ENCODE measurements at places on chromosomes 6 and 20.

DNA sequence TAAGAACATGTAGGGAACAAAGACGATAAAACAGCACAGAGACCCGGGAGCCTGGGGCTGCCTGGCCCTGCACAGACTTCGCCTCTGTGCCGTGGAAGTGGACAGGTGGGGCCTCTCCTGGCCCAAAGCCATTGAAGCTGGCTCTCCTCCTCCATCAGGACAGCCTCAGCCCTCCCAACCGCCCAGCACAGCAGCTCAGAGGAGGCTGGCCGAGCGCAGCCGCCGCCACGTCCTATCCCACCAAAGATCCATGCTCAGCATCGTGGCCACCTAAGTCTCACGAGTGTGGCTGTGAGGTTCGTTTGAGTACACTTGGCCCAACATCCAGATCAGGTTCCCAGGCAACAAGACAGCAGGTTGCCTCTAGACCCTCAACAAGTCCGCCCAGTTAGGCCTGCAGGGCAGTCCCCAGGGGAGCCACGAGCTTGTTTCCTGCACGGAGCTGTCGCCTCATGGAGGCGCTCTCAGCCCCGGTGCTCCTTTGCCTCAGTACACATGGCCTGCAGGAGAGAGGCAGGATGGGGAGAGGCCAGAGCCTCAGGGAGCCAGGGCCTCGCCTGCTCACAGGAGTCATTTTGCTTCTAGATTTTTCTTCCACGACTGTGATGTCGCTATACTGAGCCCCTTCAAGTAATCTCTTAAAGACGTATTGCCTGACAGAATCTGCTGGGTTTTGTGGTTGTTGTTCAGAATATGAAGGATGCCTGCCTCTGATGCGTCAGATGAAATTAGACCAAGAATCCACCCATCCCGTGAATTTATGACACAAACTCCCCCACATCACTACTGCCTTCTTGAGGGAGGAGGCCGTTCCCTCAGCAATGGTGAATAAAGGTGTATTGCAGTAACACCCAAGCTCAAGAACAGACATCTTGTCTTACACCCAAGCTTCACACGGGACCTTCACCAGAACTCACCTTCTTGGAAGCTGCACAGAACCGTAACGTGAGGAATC lies 102.7 kb downstream of the RNASET2 start:
- H3K27me3 ChIP-seq, result peaks cover 4% of the 10 kb centered on the region
- H3K4me3 ChIP-seq, result no peak overlapping the region
- no peak overlapping the region for H3K27ac ChIP-seq
- no peaks in the 10 kb centered on the region for H3K4me1 ChIP-seq

DNA sequence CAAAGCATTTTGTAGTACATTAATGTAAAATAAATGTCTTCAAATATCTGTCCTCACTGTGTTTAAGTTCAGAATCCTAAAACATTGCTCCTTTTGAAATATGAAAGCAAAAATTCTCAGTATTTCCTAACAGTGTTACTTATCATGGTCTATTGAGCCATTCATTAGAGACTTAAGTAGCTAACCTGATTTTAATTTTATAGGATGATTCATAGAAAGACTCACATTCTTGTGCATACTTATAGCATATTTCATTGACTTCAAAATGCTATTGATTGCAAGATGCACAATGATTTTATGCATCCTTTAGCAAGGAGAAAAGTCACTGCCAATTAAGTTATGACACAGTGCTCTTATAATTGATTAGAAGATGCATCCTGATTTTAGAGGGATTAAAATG lies 85.7 kb downstream of the HIVEP1 start:
- no peaks in the 10 kb centered on the region for H3K36me3 ChIP-seq
- no peak overlapping the region for H3K4me3 ChIP-seq
- H3K27me3 ChIP-seq, result no peaks in the 10 kb centered on the region

GRCh38 chr6:148287623-148288333 lies 54.9 kb upstream of the SASH1 start:
- H3K4me1 ChIP-seq, result no peaks in the 10 kb centered on the region
- no peak for DNase-seq
- H3K27me3 ChIP-seq, result no peaks in the 10 kb centered on the region
- no peaks in the 10 kb centered on the region for H3K36me3 ChIP-seq
- H3K4me3 ChIP-seq, result no peak overlapping the region

DNA sequence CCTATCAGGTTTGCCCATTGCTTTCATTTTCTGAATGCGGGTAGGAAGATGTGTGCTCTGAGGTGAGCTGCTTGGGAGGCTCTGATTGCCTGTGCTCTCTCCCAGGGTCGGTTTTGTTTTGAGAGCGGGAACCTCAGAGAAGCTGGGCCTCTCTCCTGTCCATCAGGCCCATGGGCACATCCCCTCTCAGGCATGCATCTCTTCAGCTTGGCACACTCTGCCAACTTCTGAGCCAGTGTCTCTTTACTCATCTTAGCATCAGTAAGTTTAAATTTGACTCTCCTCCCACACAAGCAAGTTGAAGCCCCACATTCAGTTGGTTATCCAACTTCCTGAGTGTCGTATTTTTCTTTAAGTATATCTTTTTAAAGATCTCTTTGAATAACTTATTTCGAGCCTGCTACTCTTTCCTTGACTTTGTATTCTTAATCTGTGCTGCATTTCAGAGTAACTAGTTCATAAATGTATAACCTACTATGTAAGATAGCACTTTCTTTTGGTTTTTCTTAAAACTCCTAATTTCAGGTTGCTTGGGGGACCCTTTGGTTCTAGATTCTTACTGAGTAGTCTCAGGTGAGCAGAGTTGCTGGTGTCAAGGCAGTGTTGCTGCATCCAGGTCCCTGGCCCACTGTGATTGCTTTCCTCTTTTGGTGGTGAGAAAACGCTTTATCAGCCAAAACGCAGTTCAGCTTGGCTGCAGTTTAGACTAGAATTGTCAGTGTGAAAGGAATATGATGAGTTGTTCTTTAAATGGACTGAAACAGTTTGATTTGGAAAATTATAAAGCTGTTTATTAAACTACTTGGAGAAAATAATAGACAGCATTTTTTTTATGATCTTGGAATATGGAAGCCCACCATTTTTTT lies 54.8 kb downstream of the SNX9 start:
- no peaks in the 10 kb centered on the region for H3K27me3 ChIP-seq
- no peaks in the 10 kb centered on the region for H3K4me1 ChIP-seq
- no peak for DNase-seq
- no peak overlapping the region for H3K27ac ChIP-seq

GRCh38 chr6:108211671-108212070 lies 45.8 kb downstream of the NR2E1 start:
- no peak for DNase-seq
- H3K27me3 ChIP-seq, result no peaks in the 10 kb centered on the region
- no peak overlapping the region for H3K4me3 ChIP-seq
- peaks cover 47% of the 10 kb centered on the region for H3K36me3 ChIP-seq

DNA sequence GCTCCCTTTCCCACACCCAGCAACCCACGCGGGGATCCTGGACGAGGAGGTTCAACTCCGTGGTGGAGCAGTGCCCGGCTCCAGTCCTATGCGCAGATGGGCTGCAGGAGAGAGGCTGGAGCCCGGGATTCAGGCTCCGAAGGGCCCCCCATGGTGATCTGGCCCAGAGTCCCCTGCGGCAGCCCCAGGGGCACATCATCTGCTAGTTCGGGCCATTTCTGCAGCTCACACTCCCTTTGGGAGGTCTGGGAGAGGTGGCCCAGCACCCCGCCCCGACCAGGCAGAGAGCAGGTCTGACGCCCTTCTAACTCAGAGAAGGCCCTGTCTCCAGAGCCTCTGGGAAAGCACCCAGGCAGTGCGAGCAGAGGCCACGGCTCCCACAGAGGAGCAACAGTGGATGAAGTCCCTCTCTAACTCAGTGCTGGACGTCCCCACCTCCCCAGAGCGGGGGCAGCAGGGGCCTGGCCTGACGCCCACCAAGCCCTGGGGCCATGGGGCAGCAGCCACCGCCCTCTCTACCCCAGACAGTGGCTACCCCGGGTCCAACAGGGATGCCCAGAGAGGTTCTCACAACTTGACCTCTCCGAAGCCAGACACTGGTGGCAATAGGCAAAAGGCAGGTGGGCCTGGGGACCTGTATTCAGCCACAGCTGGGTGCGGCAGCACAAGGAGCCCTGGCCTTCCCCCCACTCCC lies 3.3 kb downstream of the KCNQ2 start:
- no peak overlapping the region for H3K27ac ChIP-seq
- H3K27me3 ChIP-seq, result peaks cover 94% of the 10 kb centered on the region
- no peaks in the 10 kb centered on the region for H3K36me3 ChIP-seq

GRCh38 chr20:48754292-48754691 lies 73.5 kb downstream of the PREX1 start:
- no peak for DNase-seq
- no peak overlapping the region for H3K4me3 ChIP-seq

DNA sequence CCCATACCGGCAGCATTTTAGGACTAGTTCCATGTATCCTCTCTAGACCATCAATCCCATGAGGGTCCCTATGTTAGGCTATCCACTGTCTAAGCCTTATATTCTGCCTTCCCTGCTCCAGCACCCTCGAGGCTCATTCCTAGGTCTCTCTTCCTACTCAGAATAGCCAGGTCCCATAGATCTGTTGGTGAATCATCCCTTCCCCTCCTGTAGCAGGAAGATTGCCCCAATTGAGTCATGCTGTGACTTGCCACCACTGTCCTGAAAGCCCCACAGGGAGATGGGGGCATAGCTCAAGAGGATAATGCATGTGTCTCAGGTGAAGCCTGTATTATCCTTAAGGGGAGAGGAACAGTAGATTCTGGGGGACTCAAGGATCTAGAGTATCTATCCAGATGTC lies 143.1 kb upstream of the MOCS1 start:
- H3K4me3 ChIP-seq, result no peak overlapping the region
- H3K36me3 ChIP-seq, result no peaks in the 10 kb centered on the region
- H3K4me1 ChIP-seq, result no peaks in the 10 kb centered on the region
- H3K27me3 ChIP-seq, result no peaks in the 10 kb centered on the region

DNA sequence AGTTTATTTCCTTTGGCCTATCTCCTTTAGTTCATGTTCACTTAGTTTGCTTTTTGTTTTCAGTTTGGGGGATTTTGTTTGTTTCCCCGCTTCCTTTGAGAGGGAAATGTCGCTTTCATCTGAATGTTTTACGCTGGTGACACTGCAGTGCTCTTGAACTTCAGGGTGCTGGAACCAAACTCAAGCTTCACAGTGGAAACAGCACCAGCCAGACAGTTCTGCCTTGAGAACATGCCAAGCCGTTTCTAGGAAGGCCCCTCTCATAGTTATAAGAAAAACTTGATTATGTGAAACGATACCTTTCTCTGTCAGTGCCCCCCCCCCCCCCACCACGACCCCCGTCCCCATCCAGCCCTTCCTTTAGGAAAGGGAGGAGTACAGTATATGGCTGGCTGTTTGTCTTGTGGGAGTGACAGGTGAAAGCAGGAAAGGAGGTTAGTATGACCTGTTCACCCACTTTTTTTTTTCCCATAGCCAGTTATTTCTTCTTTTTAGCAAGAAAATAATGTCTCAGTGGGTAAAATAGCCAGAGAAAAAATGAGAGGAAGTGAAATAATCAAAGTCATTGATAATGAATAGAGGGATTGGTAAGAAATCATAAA lies 130.1 kb downstream of the LRRC1 start:
- H3K27me3 ChIP-seq, result no peaks in the 10 kb centered on the region
- H3K4me3 ChIP-seq, result no peak overlapping the region
- no peaks in the 10 kb centered on the region for H3K4me1 ChIP-seq
- H3K27ac ChIP-seq, result no peak overlapping the region

- H3K4me3 ChIP-seq, result no peak overlapping the region
- peak; percentile 67 for DNase-seq
- no peaks in the 10 kb centered on the region for H3K36me3 ChIP-seq
These were observed 137.4 kb upstream of the HDAC2 start for GRCh38 chr6:114108119-114109002.

DNA sequence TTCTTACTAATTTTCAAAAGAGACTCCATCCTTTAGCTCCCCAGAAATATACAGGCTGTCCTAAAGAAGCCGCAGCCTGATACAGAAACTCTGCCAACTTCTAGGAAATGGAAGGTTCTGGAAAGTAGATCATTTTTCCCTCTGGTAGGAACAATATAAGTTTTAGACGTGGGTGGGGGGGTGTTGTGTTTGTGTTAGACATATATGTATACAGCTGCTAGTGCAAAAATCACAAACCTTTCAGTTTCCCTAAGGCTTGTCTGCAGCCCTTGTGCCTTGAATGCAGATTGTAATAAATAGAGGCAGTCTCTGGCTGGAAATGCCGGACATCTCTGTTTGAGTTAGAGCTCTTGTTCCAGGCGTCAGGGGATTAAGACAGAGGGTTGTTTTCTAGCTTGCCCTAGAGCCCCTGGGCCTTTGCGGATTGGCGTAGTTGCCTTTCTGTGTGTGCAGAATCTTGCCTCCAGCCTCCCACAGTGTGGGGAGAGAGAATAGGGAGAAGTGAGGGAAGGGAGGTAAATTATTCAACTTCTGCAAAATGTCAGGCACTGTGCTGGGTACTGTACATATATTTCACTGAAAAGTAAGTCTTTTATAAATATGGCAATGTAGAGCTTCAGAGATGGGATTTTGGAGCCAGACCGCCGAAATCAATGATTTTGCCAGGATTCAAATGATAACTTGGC lies 269.7 kb downstream of the PRL start:
- H3K27me3 ChIP-seq, result no peaks in the 10 kb centered on the region
- H3K4me3 ChIP-seq, result no peak overlapping the region
- H3K4me1 ChIP-seq, result peaks cover 8% of the 10 kb centered on the region
- no peak for DNase-seq
- H3K27ac ChIP-seq, result no peak overlapping the region
- peaks cover 6% of the 10 kb centered on the region for H3K36me3 ChIP-seq

DNA sequence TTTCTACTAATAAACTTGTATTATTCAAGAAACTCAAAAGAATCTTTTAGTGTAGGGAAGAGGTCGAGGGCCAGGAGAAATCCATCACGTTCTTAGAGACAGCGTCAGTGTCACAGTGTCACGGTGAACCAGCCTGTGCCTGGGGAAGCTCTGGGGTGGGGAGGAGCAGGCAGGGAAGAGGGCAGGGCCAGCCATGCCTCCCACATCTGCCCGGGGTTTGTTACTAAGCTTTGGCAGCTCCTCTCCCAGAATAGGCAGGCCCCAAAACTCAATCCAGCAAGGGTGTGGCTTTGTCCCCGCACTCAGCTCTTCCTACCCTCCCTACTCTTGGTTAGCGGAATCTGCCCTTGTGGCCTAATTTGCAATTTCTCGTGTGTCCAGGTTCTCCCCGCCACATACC lies 72.9 kb downstream of the TCP11 start:
- H3K27ac ChIP-seq, result peak overlapping the region; percentile 46
- H3K27me3 ChIP-seq, result no peaks in the 10 kb centered on the region
- H3K4me1 ChIP-seq, result no peaks in the 10 kb centered on the region
- DNase-seq, result no peak

Measured in tibial artery (tissue), 4 donors.